KBM-7 (cell line): ENCODE measurements at places on chromosomes 7 and 10.

DNA sequence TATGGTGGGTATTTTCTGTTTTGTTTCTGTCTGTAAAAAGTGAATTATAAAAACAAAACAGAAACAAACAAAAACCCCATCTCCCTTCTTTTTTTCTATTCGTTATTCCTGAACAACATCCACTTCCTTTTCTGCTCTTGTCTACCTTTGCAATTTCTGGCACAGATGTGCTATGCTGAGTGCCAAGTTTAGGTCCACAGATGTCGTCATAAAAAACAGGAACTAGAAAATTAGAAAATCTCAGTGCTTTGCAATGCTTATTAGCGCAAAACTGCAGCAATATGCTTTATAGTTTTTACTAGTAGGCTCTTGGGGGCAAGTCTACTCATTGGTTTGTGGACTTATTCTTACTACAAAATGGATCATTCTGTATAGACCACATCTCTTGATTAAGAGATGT, 94.2 kb upstream of the PRKCQ start:
- peak; percentile 32 for DNase-seq

DNA sequence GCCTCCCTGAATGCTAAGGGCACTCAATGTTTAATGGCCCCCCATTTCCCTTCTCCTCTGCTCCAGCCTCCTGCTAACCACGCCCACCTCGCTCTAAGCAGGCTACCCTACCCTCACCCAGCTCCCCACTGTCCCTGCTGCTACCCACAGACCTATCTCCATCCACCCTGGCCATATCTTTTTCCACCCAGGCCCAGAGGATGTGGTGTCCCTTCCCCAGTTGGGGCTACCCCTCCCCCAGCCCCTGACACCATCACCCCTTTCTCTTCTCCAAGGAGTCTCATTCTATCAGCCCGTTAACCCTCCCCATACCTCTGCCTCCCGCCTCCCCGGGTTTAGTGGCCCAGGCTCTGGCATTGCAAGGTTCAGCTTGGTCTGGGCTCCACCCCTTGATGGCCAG, 28.9 kb upstream of the PPIF start:
- DNase-seq: no peak

DNA sequence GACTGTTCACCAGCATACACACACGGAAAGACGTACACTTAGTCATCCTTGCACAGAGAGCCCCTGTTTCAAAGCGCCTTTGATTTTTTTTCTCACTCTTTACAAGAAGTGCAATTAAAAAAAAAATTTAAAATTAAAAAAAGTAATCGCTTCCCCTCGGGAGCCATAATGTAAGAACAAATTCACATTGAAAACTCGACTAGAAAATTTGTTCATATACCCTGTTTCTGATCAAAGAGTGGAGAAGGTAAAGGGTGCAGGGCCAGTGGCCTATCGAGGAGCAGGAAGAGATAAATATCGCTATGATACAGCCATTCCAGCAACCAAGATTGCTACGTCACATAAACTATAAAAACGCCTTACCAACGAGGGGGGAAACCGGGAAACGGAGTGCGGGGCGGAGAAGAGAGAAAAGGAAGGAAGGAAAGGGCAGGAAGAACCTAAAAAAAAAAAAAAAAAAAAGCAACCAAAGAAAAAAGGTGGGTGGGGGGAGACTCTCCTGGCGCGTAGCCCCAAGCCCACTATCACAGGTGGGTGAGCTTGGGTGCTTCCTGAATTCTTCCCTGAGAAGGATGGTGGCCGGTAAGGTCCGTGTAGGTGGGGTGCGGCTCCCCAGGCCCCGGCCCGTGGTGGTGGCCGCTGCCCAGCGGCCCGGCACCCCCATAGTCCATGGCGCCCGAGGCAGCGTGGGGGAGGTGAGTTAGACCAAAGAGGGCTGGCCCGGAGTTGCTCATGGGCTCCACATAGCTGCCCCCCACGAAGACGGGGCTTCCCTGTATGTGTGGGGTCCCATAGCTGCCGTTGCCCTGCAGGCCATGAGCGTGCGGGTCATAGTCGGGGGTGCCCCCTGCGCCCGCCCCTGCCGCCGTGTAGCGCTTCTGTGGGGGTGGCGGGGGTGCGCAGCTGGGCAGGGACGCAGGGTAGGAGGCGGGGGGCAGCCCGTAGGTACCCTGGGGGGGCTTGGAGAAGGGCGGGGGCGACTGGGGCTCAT, 5.2 kb upstream of the HOXA2 start:
- no peak for DNase-seq

- peak; percentile 62 for DNase-seq
These were observed 78.6 kb downstream of the LCOR start for GRCh38 chr10:96910488-96911395.

GRCh38 chr7:37970211-37970610, 49.8 kb downstream of the EPDR1 start:
- DNase-seq: no peak

GRCh38 chr7:157692460-157693011, 355.7 kb downstream of the DNAJB6 start:
- DNase-seq: no peak

GRCh38 chr10:112613620-112614019, 166.6 kb downstream of the VTI1A start:
- no peak for DNase-seq

DNA sequence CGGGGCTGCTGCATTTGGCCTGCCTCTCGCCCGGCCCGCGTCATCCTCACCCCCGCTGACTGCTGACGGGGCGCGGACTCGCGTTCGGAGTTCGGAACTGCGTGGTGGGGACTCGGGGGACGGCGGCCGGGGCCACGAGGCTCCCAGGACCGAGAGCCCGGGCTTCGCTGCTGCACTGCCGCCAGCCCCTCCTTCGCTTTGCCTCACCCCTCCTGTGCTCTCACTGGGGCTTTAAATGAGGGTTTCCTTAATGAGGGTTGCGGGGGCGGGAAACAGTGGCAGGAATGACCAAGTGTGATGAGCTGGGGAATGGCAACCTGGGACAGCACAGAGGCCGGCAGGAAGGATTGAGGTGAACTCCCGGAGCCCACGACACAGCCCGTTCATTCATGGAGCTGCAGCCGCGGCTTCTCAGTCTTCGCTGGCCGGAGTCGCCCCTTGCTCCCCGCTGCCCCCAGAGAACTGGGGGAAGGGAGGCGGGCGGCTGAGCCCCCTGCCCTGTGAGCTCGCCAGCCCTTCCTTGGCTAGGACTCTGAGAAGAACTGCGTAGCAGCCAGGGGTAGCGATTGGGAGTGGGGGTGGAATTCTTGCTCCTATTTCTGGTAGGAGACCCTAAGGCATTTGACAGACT, 1.5 kb upstream of the LRRC4 start:
- no peak for DNase-seq

GRCh38 chr10:68787813-68788212, 39.5 kb upstream of the STOX1 start:
- DNase-seq: no peak

DNA sequence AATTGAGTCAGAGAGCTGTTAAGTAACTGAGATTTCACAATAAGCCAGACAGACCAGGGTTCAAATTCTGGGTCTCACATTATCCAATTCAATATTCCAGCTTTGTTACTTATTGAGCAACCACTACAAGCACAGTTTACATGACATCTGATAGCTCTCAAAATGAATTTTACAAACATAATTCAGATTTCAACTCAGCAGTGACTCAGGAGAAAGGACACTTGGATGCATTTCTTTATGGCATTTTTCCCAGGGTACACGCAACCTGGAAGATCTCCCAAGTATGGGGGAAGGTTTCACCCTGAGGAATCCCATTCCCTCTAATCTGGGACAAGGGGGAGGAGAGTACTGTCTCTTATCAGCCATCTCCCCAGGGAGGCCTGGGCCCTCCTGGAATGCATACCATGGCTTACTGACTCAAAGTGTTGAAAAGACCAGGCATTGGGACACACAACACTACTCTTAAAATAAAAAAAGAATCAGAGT, 102.4 kb downstream of the CFTR start:
- no peak for DNase-seq

GRCh38 chr7:138226001-138226476, 149.8 kb downstream of the AKR1D1 start:
- peak; percentile 86 for DNase-seq

DNA sequence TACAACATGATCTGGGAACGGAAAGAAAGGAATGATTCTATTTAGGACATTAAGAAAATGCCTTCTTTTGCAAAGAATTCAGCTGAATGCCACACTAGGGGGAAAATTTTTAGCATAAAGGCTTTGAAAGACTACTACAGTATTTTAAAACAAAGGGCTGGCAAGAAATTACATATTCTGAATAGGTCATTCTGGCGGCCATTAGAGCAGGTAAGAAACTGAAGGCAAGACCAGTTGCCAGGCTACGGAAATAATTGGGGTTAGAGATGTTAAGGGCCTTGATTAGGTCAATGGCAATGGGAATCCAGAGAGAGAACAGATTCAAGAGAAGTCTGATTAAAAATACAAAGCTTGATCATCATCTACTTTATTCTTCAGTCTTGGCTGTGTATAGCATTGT, 3.8 kb upstream of the HECTD2 start:
- no peak for DNase-seq

- no peak for DNase-seq
These were observed 201.1 kb upstream of the CCDC6 start for GRCh38 chr10:60107308-60107976.

- DNase-seq: peak; percentile 49
These were observed 58.5 kb downstream of the MACC1 start for GRCh38 chr7:20158684-20159083.

GRCh38 chr10:124323111-124323725, 95.5 kb downstream of the OAT start:
- no peak for DNase-seq

- DNase-seq: no peak
These were observed 16.1 kb downstream of the OGDH start for GRCh38 chr7:44622342-44623151.

GRCh38 chr7:90180011-90180585, 25.8 kb downstream of the STEAP1 start:
- DNase-seq: no peak

GRCh38 chr7:4663239-4664018, 18.7 kb upstream of the FOXK1 start:
- no peak for DNase-seq

GRCh38 chr10:68550747-68551411, 9.3 kb upstream of the TET1 start:
- DNase-seq: peak; percentile 81

DNA sequence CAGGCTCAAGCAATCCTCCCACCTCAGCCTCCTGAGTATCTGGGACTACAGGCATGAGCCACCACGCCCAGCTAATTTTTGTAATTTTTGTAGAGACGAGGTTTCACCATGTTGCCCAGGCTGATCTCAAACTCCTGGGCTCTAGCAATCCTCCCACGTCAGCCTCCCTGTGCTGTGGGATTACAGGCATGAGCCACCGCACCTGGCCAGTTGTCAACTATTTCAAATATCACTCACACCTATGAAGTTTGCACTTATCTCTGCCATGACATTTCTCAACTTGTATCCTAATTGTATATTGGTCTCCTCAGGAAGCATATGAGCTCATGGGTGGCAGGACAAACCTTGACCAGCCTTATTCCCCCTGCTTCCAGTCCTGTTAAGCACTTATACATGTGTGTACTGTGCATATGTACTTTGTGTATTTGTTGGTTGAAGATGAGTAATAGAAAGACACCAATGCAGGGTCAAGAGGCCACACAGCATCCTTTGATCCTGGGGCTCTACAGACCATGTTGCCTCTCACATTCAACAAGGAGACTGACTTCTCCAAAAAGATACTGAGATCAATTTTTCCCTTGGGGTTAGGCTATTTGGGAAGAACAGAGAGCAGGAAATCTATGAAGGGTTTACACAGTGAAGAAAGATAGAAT, 82.2 kb downstream of the SLC16A9 start:
- no peak for DNase-seq

GRCh38 chr10:86592413-86592812, 61.9 kb upstream of the OPN4 start:
- DNase-seq: no peak

DNA sequence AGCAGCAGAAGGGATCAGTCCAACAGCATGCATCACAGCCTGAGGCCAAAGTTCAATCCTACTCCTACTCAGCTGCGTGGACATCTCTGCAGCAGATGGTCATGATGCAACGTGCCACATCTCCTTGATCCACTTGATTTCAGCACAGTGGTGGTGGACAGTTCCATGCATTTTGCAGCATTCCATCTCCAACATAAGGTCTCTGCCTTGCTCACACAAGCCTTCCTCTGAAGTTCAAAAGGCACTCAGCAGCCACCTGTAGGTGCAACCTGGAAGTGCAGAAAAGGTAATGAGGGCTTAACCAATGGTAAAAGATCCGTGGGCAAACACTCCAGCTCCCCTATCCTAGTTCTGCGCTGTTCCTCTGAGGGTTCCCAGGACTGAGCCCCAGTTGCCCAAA, 57.5 kb upstream of the CHCHD3 start:
- peak; percentile 32 for DNase-seq

- peak; percentile 11 for DNase-seq
These were observed 188.4 kb downstream of the ZEB1 start for GRCh38 chr10:31507427-31507826.

DNA sequence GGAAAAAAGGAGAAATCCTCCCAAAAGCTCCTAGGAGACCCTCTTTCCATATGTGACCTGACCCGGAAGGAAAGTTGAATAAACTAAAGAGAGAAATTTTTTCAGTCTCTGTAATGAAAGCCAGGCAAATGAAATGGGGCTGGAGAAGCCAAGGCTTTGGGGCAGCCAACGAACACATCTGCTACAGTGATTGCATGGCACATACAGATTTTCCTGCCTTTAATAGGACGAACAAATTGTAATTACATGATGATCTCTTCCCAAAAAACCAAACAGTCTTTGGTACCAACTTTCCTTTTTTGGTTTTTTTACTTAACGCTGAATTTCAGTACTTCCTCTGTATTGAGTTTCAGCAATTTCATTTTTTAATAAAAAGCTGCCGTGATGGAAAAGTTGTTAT, 23.5 kb upstream of the PTN start:
- no peak for DNase-seq

GRCh38 chr10:33306701-33307519, 27.6 kb downstream of the NRP1 start:
- no peak for DNase-seq

DNA sequence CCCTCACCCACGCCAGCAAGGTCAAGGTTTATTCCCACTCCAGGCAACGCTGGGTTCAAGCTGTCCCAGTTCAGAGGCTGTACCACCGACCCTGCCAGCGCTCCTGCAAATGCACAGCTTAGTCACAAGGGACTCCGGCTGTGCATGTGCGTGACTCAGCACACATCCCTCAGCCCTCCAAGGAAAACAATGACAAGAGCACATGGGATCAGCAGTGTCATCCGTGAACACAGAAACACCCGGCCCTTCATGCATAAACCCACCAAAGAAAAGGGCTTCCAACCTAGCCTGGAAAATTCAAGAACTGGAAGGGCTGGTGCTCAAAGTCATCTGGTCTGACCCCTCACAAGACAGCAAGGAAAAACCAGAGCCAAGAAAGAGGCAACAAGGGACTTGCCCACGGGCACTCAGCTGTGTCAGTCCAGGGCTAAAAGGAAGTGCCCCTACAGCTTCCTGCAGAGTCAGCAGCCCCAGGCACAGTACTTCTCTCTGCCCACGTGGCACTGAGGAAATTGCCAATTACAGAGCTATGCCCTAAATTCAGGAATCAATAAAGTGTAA, 106.1 kb downstream of the KCNMA1 start:
- no peak for DNase-seq

- DNase-seq: no peak
These were observed 234.3 kb upstream of the TEX47 start for GRCh38 chr7:89029864-89030263.
